Jurkat, Clone E6-1 (cell line): ENCODE measurements at places on chromosomes 12 and 14.

DNA sequence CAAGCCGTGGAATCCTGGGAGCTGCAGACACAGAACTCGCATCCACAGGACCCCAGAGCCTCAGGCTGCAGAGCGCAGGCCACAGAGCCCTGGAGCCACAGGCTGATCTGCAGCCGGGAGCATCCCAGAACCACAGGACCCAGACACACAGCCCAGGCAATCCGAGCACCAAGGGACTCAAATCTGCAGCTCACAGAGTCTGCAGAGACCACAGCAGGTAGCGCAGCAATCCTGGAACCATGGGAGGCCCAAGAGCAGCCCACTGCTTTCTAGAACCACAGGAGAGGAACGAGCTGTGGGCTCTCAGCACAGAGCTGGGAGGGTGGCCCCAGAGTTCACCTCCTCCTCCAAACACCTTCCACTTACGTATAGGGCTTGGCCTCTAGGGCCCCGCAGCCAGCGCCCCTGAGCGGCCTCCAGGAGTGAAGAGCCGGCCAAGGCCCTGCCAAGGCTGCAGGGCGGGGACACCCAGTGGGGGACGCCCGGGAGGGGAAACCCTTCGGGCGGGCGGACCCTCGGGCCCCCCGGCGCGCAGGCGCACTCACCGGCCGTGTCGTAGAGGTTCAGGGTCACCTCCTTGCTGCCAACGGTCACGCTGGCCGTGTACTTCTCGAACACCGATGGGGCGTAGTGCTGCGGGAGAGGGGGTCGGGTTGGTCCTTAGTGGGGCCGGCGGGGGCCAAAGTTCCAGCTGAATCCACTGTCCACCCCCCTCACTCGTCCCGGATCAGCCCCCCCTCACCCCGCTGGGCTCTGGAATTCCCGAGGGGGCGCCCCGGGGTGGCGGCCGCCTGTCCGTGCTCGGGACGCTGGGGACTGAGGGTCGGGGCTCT, 665 bp downstream of the RHOF start:
- DNase-seq, result no peak

DNA sequence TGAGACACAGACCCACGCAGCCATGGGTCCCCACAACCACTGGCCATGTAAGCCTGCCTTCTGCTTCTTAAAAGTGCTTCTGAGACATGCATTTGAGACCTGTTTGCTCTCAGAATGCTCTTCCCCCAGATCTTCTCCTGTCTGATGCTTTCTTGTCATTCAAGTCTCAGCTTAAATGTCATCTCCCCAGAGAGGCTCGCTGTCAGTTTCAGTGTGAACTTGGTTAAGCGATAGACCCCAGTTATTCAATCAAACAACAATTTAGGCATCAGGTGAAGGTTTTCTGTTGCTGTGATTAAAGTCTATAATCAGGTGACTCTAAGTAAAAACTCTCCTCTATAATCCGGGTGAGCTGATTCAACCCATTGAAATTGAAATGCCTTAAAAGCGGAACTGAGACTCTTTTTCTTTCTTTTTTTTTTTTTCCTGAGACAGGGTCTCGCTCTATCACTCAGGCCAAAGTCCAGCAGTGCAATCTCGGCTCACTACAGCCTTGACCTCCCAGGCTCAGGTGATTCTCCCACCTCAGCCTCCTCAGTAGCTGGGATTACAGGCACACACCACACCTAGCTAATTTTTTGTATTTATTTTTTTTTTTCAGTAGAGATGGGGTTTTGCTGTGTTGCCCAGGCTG, 123.4 kb downstream of the KSR2 start:
- DNase-seq, result no peak

DNA sequence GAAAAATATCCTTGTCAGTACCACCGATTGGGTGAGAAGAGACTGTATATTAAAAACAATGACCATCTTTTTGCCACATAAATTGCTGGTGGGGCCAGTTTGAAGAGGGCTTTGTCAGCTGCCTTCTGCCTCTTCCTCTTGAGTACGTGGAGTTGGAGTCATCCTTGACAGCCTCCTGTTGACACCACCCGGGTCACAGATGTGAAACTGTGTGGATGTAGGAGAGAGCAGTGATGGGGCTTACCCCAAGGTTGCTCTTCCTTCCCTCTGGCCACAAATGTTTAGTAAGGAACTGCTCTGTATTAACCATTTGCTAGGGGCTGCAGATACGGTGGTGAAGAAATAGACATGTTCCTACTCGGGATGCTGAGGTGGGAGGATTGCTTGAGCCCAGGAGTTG, 12.2 kb downstream of the PTPN11 start:
- DNase-seq, result no peak

DNA sequence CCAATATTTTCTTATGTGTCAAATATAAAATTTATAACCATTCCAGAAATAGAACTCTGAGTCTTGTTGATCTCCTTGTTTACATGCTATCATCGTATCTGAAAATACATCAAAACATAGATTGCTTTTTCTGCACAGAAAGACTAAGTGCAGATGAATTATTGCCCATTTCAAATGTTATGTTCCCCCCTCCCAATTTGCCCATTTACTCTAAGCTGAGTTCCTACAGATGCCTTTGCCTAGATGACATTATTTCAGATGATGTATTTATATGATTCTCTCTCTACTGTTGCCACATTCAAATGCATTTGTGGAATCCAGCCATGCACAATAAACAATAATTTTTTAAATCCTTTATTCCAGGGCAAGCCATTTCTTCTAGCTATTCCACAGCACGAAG, 810.1 kb upstream of the MGAT4C start:
- DNase-seq, result no peak

DNA sequence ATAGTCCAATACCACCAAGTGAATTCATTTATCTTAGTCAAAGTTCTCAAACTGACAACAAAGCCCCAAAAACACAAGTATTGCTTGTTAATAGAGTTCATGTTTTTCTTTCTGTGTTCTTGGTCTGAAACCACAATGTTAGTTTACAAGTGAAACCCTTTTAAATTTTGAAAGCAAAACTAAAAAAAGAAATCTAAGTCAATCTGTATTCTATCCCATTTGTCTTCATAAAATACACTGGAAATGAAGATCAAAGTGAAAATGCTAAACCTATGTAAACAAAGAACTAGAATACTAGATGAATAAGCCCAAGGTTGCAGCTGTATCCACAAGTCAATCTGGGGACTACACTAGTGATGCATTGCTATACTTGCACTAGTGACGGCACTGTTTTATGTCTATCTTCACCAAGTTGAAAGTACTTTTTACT, 10.4 kb downstream of the MAP4K5 start:
- DNase-seq, result no peak

- no peak for DNase-seq
Observed at GRCh38 chr14:39099748-39100147, 3.3 kb downstream of the SEC23A start.
